ENCODE measurements at places on chromosomes 2 and 18.

DNA sequence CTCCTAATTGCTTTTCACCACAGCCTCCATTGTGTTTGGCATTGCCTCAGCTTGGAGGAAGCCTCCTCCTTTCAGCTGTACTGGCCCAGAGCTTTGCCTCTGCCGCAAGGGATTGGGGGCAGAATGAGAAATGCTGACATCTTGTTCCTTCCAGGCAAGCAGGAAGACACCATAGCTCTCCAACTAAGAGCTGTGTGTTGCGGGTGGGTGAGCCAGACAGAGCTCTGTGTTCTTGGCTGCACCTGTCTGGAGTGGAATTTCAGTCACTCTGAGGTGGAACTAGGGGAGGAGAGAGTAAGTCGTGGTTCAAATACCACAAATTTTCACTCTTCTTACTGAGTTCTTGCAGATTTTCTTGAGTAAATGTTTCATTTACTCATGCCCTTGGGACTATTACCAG, 36.6 kb upstream of the KCNF1 start:
- no peak for DNase-seq

DNA sequence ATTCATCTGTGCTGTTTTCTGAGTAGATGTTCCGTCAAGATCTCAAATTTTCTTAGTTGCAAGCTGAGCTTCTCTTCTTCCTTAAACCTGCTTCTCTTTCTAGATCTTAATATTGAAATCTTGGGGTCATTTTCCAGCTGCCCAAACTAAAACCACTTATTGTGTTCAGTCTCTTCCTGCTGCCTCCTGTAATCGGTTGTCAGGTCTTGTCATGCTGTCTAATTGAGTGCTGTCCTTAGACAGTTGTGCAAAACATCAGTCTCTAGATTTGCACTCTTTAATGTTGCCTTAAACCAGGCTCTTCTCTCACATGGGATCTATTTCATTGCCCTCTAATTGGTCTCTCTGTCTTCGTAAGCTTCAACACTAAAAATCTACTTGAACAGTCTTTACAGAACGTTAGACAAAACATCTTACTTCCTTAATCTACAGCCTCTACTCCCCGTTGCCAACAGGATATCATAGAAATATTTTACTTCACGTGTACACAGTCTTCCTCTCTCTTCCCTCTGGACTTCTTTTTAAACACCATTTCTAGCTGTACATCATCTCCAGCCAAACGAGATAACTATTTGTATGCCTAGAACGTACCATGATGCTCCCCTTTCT, 34.9 kb downstream of the GPD2 start:
- no peak for DNase-seq

DNA sequence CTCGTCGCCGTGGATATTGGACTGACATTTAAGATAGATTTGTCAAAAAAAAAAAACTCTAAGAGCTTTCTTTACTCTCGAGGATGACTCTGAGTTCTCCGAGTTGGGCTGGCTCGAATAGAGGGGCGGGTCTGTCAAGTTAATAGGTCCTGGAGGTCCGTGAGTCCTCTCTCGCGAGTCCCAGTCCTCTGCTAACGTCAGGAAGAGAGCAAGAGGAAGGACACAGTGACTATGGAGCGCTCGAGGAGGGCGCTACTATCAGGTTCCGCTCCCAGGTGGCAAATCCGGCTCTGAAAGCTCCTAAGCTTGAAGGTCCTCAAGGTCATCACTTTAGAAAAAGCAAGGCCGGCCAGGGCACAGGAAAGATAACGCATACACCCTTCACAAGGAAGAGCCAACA, 404 bp upstream of the AKAIN1 start:
- DNase-seq, result no peak

DNA sequence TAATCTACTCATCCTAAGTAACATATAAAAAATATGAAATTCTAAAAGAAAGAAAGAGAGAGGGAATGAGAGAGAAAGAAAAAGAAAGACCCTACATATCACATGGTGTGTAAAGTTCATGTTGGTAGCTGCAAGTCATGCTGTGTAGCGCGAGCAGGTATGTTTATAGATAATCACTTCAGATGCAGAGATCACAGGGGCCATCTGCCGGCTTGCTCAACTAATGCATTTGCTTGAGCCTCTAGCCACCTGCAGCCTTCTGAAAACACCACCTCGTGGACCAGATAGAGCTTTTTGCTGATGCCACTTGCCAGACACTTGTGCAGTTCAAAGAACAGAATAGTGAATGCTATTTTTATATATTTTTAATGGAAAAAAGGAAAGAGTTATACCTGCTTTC, 37.6 kb downstream of the CDH7 start:
- DNase-seq, result no peak

DNA sequence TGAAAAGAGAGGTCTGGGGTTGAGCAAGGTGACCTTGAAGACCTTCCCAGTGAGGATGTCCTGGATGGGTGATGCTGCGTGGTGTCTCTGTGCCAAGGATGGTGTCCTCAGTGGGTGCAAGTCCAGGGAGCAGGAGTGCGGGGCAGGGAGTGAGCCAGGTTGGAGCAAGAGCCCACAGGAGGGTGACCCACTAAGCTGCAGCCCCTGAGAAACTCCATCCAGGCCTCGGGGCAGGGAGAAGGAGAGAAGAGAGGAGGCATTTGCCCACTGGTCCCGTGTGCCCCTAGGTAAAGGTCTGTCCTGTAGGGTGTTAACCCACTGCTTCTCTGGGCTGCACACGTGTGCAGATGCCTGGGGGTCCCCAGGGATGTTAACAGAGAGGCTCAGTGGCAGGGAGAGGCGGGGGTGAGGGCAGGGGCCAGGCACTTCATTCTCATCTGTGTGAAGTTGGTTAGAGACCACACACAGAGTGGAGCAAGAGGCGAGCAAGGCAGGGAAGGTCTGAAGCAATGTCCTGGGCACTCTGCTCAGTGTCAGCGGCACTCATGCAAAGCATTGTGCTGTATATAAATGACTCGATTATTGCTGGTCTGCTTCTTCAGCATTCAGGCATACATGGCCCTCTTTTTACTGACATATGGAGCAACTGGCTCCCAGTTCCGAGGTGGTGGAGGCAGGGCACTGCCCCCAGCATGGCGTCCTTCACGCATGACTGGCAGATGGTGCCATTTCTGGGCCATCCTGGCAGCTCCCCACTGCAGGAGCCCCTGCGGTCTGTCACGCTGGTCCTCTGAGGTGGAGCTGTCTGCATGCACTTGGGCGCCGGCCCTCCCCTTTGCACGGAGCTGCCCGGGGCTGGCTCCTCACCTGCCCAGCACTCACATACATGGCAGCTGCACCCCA, 117.2 kb upstream of the HS6ST1 start:
- DNase-seq, result no peak

- no peak for DNase-seq
Observed at GRCh38 chr18:56393870-56394269, 244.5 kb downstream of the TXNL1 start.

GRCh38 chr18:390741-391478, 109.6 kb downstream of the COLEC12 start:
- DNase-seq, result no peak

- DNase-seq, result no peak
Observed at GRCh38 chr2:61675204-61675603, 137.0 kb upstream of the XPO1 start.

DNA sequence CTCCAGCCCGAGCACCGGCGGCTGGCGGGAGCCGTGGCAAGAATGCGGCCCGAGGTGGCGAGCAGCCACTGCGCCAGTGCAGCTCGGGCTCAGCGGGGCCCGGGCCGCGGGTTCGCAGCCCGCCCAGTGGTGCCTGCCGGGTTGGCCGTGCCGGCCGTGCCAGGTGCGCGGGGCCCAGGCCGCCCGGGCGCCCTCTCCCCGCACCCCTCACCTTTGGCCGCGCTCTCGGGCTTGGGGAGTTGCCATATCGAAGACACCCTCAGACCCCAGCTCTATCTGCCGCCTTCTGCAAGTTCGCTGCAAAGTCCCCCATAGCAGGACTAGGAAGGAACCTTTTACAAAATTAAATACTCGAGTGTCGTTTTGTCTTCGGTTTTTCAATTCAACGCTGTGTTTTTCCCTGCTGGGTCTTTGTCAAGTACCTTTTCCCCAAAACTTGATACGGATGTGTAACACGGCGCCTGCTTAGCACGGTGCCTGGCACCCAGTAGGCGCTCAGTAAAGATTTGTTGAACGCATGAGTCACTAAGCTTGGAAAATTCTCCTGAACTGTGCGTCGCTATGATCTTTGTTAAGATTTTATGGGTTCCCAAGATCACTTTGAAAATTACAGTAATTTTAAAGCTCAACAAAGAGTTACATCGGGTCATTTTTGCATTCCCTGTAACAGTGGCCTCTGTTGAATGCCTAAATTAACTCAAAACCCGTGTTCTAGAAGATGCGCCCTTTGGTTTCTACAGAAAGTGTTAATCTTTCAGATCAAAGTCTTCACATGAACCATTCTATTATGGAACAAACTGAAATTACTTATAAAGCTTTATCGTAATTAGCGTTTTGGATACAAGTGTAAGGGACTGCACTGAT, 750 bp downstream of the STRADB start:
- no peak for DNase-seq

DNA sequence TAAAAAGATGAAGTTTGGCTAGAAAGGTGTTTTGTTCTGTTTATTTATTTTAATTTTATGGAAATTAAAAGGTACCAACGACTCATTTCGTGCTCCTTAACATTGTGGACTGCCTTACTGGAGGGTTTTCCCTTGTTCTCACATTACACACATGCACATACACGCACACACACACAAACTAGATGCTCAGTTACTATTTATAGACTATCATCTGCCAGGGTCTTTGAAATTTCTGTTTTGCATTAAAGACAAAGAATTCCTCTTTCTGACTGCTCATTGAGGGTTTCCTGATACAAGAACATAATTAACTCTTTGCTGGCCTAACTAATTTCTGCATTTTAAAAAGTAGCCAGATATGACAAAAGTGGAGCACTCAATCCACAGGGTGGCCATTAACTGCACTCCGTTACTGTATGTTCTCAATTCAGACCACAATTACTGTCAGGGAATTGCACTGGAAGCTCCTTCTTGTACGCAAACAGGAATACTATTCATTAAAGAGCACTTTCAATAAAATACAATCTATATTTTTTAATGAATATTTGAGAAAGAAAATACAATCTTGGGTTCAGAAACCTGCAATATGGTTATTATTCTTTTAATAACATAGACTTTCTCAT, 366.9 kb upstream of the GALNT5 start:
- no peak for DNase-seq

DNA sequence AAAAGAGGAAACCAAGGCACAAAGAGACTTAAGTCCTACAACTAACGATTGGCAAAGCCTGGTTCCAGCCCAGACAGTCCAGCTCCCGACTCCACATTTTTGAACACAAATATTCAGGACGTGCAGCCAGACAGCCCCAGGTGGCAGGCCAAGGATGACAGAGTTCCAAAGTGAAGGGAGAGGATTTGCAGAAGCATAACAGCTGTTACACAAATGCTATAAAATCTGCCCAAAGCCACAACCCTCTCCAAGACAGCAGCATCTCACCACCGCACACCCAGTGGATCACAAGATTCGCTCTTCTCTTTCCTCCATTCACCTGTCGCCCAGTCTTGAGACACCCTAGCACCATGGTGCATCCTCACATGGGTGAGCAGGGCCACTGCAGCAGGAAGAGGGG, 227.1 kb upstream of the ID2 start:
- no peak for DNase-seq

DNA sequence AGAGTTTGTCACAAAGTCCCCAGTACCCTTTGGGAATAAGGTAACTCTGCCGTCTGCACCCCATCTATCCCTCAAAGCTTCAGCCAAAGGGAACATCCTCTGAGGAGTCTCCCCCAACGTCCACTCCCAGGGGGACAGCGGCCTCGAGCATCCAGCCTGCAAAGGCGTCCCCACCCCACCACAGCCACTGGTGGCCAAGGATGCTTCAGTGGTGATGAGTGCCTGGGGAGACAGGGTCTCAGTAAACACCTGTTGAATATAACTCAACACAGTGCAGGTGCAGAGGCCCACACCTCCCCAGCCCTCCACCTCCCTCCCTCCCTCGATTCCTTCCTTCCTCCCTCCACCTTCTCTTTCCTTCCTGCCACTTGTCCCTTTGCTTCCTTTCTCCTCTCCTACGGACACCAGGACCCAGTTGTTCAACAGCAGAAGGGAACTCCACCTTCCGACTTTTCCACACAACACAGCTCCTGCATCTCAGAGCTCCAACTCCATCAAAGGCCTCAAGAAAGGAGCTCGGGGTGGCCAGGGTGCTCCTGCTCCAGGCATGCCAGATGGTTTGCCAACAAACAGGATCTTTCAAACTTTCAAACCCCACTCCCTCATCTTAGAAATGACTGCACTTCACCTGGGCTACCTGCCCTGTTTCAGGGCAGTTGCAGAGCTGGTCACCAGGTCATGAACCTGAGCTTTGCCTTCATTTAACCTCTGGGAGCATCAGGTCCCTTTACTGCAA, 87.8 kb upstream of the SNTG2 start:
- no peak for DNase-seq

- DNase-seq, result no peak
Observed at GRCh38 chr18:52995875-52996274, 655.9 kb downstream of the DCC start.

- DNase-seq, result no peak
Observed at GRCh38 chr18:28110924-28111323, 66.0 kb downstream of the CDH2 start.

DNA sequence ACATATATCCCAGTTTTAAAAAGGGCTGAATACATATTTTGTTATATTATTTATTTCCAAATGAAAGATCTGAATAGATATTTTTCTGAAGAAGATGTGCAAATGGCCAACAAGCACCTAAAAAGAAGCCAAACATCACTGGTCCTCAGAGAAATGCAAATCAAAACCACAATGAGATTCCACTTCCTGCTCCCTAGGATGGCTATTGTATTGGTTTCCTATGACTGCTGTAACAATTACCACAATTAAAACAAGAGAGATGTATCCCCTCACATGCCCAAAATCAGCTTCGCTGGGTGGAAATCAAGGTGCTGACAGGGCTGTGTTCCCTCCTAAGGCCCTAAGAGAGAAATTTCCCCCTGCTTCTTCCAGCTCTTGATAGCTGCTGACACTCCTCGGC, 23.2 kb downstream of the ABCB11 start:
- DNase-seq, result no peak

DNA sequence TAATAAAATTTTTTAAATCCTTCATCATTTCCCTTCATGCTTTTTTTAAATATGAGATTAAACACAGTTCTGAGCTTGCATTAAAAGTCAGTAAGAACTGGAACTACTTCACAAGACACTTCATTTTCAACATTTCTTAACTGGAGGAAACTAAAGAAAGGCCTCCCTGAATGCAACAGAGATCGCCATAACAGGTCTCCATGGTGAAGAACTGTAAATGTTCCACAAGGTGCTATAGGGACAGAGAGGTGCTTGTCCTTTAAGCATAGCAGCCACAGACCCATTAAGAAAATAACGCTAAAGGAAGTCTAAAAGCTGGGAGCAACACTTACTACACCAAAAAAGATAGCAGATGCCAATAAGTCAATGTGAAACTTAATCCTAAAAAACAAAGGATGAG, 8.5 kb downstream of the STAM2 start:
- no peak for DNase-seq

- DNase-seq, result peak; percentile 99
Observed at GRCh38 chr2:135741395-135742324, at the start of gene UBXN4. Gene UBXN4, plus strand, starts transcription at chr2:135741855. Its CDS starts 75 bp downstream, at chr2:135741930.

GRCh38 chr2:235668782-235669181, 174.9 kb downstream of the AGAP1 start:
- DNase-seq, result no peak

Data from fibroblast of the conjunctiva (primary cell).